NCI-H2107 (cell line): ENCODE measurements at places on chromosomes 13 and 19.

DNA sequence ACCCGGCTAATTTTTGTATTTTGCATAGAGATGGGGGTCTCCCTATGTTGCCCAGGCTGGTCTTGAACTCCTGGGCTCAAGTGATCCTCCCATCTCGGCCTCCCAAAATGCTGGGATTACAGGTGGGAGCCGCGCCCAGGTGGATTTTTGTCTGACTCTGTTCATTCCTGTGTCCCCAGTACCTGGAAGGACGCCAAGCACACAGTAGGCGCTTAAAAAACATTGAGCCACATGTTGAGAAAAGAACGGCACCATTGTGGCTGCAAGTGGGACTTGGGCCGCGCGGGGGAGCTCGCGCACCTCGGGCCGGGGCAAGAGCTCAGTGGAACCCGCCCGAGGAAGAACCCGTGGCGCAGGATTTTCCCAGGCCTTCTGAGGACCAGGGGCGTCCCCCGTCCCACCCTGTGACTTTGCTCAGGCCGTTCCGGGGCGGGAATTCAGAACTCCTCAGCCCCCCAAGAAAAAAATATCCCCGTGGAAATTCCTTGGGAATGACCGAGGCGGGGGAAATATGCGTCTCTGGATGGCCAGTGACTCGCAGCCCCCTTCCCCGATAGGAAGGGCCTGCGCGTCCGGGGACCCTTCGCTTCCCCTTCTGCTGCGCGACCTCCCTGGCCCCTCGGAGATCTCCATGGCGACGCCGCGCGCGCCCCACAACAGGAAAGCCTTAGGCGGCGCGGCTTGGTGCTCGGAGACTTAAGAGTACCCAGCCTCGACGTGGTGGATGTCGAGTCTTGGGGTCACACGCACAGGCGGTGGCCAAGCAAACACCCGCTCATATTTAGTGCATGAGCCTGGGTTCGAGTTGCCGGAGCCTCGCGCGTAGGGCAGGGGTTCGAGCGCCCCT lies 1.4 kb upstream of the ICAM1 start:
- no peak for DNase-seq

GRCh38 chr19:12884926-12885748 lies 1.9 kb downstream of the KLF1 start:
- DNase-seq, result peak; percentile 81

GRCh38 chr13:83953916-83954315 lies 71.6 kb upstream of the SLITRK1 start:
- DNase-seq, result no peak

DNA sequence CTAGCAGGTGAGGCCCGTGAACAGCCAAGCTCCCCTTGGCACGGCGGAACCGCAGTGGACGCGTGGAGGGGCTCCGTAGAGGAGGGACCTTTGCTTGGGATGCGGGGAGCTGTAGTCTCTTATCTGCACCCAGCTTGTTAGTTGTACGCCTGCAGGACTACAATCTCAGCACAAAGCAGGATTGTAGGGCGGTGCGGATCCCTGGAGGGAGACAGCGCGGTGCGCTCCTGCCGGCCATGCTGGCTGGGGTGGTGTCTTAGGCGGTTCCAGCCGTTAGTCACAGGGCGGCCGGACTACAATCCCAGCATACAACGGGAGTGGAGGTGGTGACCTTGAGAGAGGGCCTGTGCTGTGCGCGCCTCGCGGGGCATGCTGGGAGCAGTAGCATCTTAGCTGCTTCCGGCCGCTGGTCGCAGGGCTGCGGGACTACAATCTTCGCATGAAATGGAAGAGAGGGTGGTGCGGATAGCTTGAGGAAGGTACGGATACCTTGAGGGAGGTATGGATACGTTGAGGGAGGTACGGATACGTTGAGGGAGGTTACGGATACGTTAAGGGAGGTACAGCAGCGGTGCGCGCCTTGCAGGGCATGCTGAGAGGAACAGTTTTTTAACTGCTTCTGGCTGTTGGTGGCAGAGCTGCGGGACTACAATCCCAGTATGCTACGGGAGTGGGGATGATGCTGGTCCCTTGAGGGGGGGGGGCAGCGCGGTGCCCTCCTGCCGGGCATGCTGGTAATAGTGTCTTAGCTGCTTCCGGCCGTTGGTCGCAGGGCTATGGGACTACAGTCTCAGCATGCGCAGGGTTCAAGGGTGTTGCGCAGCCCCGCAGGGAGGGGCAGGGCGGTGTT lies 1419.1 kb downstream of the UQCRFS1 start:
- DNase-seq, result peak; percentile 71
